SJSA1 (cell line): ENCODE measurements at places on chromosomes 13 and 19.
A peak's percentile ranks its signal among the peaks of the same experiment; 100 is the strongest.

DNA sequence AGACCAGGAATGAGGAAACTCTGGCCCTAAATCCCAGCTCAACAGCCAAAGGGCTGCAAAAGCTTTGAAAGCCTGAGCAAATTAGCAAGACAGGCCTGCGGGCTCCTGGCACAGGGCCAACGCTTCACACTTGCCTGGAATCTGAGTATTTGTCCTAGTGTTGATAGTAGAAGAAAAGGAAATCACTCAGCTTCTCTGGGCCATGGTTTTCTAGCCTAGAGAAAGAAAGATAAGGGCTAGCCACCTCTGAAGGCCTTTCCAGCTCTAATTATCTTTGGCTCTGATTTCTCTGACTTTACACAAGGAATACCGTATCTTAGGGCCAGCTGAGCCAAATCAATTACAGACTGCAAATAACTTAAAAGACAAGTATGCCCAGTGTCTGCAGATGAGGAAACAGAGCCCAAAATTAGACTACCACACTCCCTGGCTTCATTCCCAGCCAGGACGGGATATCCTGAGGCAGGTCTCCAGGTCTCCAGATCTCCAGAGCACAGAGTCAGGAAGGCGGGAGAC lies 69.6 kb downstream of the STK24 start:
- DNase-seq: peak; percentile 53

DNA sequence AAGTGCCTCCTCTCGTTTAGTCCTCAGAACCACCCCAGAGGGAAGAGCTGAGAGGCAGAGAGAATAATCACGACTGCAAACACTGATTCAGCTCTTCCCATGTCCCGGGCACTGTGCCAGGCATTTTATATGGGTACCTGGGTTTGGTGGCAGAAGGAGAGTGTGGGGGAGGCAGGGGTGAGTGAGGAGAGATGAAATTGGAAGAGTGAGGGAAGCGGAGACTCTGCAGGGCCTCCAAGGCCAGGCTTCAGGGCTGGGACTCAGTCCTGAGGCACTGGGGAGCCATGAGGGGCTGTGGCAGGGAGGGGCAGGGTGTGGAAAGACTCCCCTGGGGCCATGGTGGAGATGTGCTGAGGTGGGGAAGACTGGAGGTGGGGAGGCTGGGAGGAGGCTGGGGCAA lies 8.7 kb downstream of the SYNGR4 start:
- DNase-seq: no peak

GRCh38 chr19:52923778-52924593 lies 758 bp upstream of the ZNF888 start:
- DNase-seq: peak; percentile 28

- DNase-seq: peak; percentile 77
Measured at GRCh38 chr19:41339936-41340335, 13.8 kb downstream of the TGFB1 start.
